ENCODE measurements at places on chromosomes 1 and 21.
A peak's percentile ranks its signal among the peaks of the same experiment; 100 is the strongest.

- no peak for DNase-seq
Measured at GRCh38 chr1:186424539-186424938, 36.4 kb downstream of the PDC start.

- no peak for DNase-seq
Measured at GRCh38 chr1:39258146-39258924, 53.8 kb downstream of the MACF1 start.

DNA sequence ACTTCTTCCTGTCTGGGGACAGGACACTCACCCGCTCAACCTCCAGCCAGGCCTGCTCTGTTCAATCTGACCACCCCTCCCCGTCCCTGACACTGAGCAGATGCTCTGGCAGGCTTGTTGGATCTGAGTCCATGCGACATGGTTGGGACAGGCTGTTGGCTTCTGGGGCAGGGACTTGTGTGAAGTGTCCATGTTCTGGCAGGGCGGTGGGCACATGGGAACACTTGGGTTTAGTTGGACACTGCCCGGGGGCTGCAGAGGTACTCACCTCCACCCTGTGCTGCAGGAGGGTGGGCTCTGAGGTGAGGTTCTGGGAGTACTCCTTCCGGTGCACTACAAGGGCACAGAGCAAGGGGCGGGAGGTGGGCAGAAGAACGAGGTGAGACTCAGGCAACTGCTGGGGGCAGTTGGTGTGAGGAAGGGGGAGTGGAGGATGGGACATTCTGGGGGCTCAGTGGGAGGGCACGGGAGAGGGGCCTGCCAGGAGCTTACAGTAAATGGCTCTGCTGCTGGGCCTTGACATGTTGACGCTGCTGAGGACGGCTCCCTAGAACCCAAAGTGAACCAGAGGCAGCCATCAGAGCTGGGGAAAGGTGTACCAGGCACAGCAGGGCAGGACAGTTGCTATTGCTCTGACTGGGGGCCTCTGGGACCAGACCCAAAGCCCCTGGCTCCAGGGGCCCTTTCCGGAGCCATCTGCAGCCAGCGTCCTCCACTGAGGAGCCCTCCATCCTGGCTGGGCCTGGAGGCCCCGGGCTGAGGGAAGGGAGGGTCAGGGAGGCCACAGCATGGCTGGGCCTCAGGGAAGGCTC lies 2.3 kb downstream of the EPS8L3 start:
- no peak for DNase-seq

- no peak for DNase-seq
Measured at GRCh38 chr1:25716320-25716719, 83.7 kb upstream of the SELENON start.

DNA sequence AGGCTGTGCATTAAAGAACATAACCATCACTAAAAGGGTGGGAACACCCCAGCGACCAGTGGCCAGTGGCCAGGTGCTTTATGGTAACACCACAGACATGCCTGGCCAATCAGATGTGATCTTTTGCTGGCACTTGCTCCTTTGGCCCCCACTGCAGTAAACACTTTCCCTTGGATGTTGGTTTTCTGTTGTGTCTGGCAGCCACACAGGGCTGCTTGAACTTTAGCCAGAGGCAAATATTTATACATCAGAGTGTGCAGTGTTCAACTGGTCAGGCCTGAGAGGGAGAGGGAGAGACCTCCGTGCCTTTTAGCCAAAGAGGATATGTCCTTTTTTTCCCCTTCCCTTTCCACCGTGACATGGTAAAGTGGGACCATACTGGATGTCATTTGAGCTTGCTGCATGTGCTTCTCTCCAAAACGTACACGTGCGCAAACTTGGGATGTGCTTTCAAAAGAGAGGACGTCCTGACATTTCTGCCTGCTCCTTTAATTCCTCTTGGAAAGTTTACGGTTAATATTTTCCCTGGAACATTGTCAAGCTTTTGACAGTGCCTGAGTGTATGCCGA lies 101.2 kb downstream of the NFIA start:
- peak; percentile 42 for DNase-seq

GRCh38 chr1:28091043-28091781 lies 2.8 kb upstream of the EYA3 start:
- peak; percentile 51 for DNase-seq

DNA sequence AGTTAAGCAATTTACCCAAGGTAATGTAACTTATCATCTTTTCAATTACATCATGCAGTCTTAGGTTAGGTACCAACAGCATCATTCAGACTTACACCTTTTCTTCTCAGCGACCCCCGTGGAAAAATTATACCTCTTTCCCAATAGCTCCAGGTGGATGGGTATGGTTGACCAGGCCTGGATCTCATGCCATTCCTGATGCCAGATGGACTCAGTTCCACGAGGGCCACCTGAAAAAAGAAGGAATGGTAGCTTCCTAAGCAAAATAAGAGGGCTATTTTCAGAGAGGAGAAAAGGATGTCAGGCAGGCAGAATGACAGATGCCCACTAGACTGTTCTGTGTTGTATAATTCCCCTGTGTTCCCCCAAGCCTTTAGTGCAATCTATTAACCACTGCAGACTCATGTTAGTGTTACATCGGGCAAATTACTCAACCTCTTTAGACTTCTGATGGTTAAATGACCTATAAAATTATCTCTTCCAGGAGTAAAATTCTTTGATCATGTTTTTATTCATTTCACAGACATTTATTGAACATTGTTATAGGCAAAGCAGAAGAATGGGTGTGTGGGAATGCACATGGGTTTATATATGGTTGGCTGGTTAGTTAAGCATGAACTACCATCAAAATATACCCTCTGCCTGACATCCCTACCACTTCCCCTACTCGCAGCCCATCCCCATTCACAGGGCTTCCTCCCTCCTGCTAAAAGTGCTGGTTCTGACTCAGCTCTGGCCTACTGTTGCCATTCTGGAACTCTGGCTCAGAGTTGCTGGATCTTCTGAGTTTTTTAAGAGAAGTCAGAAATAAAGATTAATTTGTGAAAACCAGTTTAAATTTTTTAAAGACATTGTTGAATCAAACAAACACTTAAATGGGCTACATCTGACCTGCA lies 10.6 kb upstream of the MYSM1 start:
- no peak for DNase-seq

GRCh38 chr1:52288286-52288685 lies 77.7 kb downstream of the CC2D1B start:
- DNase-seq: no peak

- no peak for DNase-seq
Measured at GRCh38 chr1:206587904-206588303, 24.4 kb downstream of the EIF2D start.
